Epithelial cell of proximal tubule (primary cell): ENCODE measurements at places on chromosomes 3 and 15. TPM values are rescaled to one million over a fixed set of nuclear protein-coding genes. Genes with fewer than 3 reads are reported as not detected.

The ISLR gene
- total RNA-seq = not detected in 2 replicates

The TEX9 gene
- total RNA-seq = 3.3 and 4.7 TPM in 2 replicates

The ITGA11 gene
- 0.36 and 1.6 TPM in 2 replicates for total RNA-seq

GRCh38 chr3:15300323-15301078 is 31.9 kb downstream of the SH3BP5 start:
- DNase-seq = peak; percentile 67

DNA sequence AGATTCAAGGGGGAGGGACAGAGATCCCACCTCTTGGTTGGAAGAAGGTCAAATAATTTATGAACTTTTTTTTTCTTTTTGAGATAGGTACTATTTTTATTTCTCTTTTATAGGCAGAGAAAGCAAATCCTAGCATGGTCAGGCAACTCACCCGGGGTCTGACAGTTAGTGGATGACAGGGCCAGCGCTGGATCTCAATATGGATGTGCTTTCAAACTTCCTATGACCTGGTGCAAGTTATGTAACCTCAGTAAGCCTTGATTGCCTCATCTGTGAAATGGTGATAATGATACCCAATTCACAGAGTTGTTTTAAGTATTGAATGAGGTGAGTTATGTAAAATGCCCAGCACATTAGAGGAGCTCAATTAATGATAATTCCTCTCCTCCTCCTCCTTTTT is 86.8 kb upstream of the MEF2A start:
- no peak for DNase-seq

DNA sequence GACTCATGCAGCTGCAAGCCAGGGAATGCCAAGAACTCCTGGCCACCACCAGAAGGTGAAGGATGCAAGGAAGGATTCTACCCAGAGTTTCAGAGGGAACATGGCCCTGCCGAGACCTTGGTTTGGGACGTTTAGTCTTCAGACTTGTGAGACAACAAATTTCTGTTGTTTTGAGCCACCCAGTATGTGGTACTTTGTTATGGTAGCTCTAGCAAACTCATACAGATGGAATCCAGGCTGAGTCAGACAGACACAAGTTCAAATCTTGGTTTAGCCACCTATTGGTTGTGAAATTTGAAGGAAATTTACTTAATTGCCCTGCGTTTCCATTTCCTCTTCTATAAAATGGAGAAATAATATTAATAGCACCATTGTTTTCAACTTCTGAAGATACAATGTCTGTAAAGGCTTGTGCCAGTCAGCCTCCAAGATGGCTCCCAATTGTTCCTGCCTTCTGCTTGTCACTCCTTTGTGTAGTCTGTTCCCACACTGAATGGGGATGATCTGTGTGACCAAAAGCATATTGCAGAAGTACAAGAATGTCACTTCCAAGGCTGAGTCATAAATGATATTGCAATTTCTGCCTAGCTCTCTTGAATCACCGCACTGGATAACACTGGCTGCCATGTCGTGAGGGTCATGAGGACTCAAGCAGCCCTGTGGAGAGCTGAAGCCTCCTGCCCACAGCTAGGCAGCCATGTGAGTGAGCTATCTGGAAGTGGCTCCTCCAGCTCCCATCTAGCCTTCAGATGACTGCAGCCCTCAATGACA is 223.5 kb upstream of the PROK2 start:
- no peak for DNase-seq

DNA sequence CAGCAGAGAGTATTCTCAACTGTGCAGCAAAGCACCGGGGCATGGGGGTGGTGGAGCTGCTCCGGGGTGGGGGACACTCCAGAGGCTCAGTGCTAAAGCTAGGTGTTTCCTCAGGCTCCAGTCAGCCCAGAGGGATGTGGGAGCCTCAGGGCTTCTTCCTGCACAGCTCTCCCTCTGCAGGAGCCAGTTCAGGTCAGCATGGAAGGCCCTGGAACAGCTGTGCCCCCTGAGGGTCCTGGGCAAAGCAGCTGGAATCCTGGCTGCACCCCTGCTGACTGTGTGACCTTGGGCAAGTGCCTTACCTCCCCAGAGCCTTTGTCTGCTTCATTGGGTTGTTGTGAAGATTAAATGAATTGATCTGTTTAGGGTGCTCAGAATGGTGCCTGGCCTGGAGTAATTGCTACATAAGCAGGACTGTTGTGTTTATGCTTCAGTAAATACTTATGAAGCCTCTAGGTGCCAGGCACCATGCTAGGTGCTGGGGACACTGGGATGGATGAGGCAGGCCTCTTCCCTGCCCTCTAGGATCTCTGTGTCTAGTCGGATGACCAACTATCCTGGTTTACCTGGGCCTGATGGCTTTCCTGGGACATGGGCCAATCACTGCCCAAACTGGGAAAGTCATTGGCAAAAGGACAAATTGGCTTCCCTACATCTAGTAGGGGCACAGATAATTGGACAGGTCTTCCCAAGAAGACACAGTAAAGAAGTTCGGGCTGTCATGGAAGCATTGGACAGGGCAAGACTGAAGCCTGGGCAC is 64.2 kb upstream of the LCTL start:
- DNase-seq = no peak

GRCh38 chr15:96838081-96838480 is 507.6 kb downstream of the NR2F2 start:
- no peak for DNase-seq

- peak; percentile 91 for DNase-seq
These were observed 28.4 kb downstream of the RASGRP1 start for GRCh38 chr15:38536201-38536676.

GRCh38 chr3:109731639-109732473 is 394.5 kb upstream of the DPPA4 start:
- DNase-seq = no peak

DNA sequence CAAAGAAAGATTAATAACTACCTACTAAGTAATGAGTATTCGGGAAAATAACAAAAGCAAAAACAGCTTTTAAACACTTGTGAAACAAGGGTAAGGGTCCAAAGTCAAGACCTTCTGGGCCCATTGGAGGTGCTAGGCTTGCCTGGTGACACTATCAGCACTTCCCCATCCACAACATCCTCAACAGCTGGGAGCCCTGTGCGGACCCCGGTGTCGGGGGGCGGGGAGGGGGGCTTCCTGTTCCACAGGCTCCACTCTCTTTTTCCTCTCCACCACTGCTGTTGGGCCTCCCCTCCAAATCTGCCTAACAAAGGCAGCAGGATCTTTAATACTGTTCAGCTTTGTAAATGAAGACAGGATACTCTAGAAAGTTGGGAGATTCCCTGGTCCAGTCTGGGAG is 21.6 kb downstream of the NGRN start:
- DNase-seq = no peak
